ENCODE measurements at places on chromosomes 13 and 19.
A peak's percentile ranks its signal among the peaks of the same experiment; 100 is the strongest.

DNA sequence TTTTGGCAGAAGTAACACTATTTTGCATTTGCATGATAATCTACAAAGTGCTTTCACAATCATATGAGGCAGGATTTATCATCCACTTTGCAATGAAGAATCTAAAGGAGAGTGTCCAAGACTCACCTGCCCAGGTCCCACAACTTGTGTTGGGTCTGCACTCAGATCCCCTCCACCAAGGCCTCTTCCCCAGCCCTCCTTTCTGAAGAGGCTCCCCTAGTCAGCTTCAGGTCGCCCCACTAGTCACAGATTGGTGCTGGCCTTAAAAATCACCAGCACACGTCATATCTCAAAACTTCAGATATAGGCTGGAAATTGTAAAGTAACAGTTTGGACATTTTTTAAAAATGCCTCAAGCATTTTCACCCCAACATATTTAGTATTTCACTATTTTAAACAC lies 17.5 kb downstream of the ATP7B start:
- DNase-seq: no peak

GRCh38 chr19:41263042-41263849 lies 926 bp upstream of the HNRNPUL1 start:
- DNase-seq: no peak

- no peak for DNase-seq
Observed at GRCh38 chr13:87792878-87793277, 121.7 kb downstream of the SLITRK5 start.

DNA sequence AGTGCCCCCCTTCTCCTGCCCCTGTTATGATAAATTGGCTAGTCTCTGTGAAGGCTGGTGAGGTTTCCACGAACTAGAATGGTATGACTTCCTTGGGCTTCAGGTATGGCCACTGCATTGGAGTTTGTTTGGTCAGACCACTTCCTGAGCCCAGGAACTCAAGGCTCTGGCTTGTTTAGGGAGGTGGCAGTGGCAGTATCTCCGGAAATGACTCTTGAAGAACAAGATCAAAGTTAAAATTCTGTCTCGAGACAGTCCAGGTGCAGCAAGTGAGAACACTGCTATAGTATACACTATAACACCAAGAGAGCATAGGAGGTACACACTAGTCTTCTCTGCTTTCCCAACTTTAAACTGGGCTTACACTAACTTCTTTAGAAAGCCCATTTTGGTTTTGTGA lies 309.1 kb downstream of the KLF12 start:
- DNase-seq: no peak

DNA sequence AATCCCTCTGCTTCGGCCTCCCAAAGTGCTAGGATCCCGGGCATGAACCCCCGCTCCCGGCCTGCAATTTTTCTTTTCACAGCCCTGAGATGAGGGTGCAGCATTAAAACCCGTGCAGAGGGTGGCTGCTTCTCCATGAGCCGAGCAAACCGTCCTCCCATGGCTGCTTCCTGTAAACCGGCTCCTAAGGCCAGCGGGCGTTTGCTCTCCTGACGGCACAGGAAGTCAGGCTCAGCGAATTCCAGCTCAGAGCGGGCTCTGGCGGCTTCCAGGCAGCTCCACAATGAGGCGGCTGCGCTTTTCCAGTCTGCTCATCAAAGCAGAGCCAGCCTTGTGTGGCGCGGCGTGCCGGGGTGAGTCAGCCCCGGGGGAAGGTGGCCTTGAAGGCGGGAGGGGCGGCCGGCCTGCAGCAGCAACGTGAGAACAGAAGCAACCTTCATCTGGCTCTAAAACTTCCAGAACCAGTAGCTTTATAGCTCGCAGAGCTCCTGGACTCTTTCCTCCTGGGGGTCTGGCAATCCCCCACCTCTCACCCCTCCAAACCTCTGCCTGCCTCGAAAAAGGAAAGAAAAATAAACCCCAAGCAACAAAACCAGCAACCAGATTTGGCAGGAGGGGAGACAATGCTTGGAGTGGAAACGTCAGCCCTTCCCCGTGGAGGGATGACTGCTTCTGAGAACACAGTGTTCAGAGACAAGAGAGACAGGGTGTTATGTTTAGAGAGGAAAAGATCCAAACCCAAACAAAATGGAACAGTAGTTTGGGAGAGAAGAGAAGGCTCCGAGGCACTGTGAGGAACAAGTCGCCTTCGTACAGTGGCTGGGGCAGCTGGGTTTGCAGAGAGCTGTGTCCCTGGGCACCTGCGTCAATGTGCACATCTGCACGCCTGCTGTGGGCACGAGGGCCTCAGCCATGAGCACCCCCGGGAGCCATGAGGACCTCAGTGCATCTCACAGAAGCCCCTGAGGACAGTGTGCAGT lies 67.8 kb downstream of the GADD45B start:
- DNase-seq: peak; percentile 93

DNA sequence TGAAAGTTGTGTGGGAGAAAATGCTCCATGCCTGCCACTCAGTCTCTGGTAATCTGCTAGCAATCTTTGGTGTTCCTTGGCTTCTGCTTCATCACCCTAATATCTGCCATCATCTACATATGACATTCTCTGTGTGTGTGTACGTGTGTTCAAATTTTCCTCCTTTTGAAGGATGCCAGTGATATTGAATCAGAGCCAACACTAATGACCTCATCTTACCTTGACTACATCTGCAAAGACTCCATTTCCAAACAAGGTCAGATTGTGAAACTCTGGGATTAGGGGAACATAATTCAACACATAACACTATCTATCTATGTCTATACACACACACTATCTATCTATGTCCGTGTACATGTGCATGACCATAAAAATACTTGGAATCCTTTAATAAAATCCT lies 81.4 kb upstream of the IRS2 start:
- no peak for DNase-seq

GRCh38 chr13:20264271-20265018 lies 32.3 kb upstream of the GJB6 start:
- no peak for DNase-seq

DNA sequence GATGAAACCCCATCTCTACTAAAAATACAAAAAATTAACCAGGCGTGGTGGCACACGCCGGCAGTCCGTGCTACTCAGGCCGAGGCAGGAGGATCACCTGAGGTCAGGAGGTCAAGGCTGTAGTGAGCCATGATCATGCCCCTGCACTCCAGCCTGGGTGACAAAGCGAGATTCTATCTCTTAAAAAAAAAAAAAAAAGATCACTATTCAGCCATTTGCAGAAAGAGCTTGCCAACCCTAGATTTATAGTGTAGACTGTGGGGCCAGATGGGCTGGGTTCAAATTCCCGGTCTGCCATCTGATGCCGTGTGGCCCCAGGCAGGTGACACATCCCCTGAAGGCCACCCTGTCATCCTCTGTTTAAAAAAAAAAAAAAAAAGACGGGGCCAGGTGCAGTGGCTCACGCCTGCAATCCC lies 28.9 kb downstream of the SMIM24 start:
- no peak for DNase-seq

DNA sequence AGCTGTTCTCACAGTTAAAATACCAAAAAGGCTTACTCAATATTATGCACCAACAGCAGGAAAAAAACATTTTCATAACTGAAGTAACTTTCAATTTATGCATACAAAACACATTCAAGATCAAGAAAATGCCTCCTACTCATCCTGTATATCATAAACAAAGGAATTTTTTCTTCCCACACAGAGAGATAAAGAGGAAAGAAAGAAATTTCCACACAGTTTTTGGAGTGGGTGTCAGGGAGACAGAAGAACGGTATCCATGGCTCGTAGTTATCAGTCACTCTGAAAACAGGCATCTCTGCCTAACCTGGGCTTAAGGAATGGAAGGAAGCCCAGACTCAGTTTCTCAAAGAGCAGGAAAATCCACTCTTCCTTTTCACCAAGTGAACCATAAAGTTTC lies 92.4 kb upstream of the SIAH3 start:
- DNase-seq: no peak

DNA sequence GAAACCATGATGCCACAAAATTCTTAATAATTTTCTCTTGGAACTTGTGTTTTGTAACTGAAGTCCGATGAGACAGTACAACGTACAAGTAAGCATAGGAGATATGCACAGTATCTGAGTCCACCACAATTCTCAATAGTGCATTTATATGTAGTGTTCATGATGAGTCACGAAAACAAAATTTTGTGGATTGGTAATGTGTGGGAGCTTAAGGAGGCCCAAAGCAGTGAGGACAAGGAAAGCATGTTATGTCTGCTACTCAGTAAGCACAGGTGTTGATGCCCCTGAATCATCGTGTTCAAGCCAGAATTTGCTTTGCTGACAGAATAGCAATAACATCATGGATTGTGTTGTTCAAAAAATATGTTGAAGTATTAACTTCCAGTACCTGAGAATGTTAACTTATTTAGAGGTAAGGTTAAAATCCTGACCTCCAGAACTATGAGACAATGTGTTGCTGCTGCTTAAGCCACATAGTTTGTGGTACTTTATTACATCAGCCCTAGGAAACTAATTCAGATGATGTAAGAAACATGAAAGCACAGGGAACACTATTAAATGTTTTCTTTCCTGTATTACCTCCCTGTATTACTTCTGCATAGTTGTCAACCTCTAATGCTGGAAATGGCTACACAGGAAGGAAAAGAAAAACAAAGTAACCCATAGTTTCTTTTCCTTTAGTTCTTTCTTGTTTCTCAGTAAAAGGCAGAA lies 201.3 kb downstream of the SLITRK6 start:
- DNase-seq: no peak

DNA sequence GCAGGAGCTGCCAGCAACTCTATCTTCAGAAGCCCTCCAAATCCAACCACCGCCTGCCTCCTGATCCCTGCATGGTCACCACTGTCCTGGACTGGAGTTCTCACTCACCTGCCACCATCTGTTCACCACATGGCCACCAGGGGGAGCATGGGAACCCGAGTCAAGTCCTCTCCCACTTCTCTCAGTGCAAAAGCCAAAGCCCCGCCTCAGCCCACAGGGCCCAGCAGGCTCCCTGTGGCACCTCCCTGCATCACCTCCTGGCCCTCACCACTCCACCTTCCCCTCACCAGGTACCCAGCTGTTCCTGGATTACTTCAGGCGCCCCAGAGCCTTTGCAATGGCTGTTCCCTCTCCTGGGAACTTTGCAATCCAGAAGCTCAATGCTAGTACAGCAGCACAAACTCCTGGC lies 5.3 kb downstream of the DHPS start:
- DNase-seq: peak; percentile 46

- no peak for DNase-seq
Observed at GRCh38 chr13:109209526-109209925, 576.9 kb downstream of the IRS2 start.

GRCh38 chr13:80664950-80665349 lies 324.0 kb upstream of the SPRY2 start:
- DNase-seq: no peak

GRCh38 chr13:44425041-44425814 lies 51.6 kb downstream of the SERP2 start:
- no peak for DNase-seq

DNA sequence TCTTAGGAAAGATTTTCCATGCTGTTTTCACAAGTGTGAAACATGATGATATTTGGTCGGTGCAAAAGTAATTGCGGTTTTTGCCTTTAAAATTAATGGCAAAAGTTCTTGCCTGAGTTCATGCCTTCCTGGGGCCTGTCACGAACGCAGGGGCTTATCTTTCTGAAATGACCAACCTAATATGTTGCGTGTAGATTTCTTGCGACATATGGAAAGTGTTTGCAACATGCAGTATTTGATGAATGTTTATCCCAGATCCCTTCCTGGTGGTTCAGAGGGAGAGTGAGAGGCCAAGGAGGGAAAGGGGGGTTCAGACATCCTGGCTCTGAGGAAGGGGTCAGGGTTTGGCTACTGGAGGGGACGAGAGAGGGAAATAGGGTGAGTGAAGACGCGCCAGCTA lies 72.0 kb downstream of the TEX29 start:
- no peak for DNase-seq

GRCh38 chr19:13211426-13212308 lies 61.5 kb downstream of the IER2 start:
- DNase-seq: no peak

DNA sequence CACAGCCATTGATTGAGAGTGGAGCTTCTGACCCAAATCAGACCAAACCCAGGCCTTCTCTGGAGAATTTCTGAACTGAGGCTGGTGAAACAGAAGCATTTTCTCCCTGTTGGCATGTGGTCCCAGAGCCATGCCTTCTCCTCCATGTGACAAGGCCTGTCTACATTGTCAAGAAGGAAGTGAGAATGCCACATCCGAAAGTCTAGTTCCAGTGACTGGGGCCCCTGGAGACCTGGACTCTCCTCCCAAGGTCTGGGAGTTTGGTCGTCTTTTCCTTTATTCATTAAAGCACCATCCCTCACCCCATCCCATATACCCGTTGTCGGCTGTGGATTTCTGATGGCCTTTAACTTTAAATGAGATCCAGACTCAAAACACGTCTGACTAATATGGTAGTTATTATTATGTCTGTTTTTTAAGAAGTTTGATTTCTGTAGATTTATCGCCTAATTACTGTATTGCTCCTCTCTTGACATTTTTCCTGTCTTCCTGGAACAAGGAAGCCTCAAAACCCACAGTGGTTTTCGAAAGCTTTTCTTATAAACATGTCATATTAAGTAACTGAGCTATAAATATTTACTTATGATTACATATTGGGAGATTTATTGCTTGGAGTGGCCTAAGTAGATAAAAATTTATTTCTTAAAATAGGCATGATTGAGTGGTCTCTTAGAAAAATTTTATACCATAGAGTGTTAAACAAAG lies 128.3 kb upstream of the FRY start:
- DNase-seq: no peak

DNA sequence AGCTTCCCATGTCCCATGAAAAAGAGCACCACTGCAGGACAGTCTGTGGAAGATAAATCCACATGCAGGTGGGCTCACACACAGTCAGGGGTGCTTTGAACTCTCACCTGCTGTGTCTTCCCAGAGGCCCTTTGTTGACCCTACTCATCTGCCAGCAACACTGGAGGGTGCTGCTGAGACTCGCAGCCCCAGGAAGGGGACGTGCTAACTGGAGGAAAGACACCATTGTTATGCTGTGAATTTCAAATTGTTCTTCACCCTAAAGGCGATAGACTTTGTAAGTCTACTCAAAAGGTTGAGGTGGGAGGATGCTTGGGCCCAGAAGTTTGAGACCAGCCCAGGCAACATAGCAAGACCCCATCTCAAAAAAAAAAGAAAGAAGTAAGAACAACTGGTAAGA lies 107.3 kb upstream of the SERP2 start:
- DNase-seq: no peak

- no peak for DNase-seq
Observed at GRCh38 chr19:55497763-55498162, 9.5 kb downstream of the SSC5D start.

DNA sequence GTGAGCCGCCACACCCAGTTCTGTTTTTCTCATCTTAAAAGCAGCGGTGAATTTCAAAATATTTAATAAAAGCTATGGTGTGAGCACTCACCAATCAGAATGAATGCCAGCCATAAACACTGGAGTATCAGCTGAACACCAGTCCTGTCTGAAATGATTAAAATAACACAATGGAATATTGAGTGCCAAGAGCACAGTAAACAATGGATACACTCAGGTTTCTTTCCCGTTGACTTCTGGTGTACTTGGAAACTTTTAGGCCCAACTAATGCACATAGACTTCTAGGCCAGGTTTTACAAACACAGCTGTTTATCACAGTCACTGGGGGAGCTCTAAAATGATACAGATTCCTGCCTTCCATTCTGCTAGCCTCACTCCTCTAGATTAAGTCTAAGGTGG lies 68.3 kb downstream of the SLC6A16 start:
- DNase-seq: no peak

GRCh38 chr13:86946734-86947133 lies 724.4 kb upstream of the SLITRK5 start:
- DNase-seq: no peak

- no peak for DNase-seq
Observed at GRCh38 chr13:91108315-91108714, 239.2 kb upstream of the MIR17HG start.

Measured in globus pallidus (tissue), 1 donor.